Osteocyte (in vitro differentiated cells): ENCODE measurements at places on chromosomes 11 and 22. TPM values are rescaled to one million over a fixed set of nuclear protein-coding genes. Genes with fewer than 3 reads are reported as not detected.
A peak's percentile ranks its signal among the peaks of the same experiment; 100 is the strongest.

GRCh38 chr11:130546901-130547694, 98.7 kb downstream of the ADAMTS15 start:
- peaks cover 3% of the 10 kb centered on the region for H3K4me1 ChIP-seq
- H3K4me3 ChIP-seq: no peak overlapping the region
- DNase-seq: no peak

DNA sequence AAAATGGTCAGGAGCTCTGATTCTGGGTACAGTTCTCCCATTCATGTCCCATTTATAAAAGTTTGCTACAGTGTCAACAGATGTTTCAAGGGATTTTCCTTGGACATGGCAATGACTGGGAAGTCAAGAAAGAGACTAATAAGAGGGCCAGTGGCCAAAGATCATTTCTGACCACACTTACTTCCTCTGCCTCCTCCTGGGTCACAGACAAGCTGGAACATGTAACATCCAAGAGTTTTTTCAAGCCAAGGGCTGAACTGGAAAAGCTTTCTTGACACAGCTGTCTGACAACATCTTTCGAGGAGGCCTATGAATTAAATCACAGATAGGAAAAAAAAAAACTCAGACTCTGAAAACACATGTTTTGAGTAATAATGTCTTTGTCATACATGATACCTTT, 8.7 kb downstream of the COMMD9 start:
- DNase-seq: no peak
- H3K27me3 ChIP-seq: no peaks in the 10 kb centered on the region

DNA sequence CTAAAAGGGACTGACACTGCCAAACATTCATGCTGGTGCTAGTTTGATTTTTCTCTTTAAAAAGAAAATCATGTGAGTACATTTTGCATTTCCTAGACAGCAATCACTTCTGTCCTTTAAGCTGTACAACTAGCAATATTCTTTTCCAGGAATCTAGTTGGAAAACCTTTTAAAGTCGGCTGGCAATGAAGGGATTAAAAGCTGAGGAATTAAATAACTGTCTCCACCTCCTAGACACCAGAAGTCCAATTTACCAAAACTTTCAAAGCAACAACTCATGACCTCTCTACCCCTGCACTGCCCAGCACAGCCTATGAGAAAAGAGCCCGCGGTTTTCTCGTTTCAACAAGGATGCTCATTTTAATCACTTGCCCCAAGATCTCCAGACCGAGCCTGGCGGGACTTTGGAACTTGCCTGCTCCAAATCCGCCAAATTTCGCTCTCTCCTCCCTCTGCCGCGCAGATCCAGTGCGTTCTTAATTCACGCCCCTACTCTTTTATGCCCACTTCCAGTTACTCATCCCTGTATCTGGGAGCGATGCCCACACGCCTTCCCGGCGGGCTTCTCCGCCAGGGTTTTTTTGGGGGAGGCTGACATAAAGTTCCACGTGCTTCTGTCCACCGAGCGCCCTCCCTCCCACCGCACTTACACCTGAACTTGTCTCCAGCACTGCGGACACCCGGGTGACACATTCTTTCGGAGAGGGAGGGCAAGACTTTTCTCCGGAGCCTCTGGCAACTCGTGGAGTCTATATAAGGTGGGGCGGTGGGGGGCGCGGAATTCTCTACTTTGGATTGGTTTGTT, 2.5 kb downstream of the MPPED2 start:
- H3K27ac ChIP-seq: no peak overlapping the region
- H3K36me3 ChIP-seq: no peaks in the 10 kb centered on the region
- H3K4me3 ChIP-seq: no peak overlapping the region
- H3K4me1 ChIP-seq: peaks cover 12% of the 10 kb centered on the region

DNA sequence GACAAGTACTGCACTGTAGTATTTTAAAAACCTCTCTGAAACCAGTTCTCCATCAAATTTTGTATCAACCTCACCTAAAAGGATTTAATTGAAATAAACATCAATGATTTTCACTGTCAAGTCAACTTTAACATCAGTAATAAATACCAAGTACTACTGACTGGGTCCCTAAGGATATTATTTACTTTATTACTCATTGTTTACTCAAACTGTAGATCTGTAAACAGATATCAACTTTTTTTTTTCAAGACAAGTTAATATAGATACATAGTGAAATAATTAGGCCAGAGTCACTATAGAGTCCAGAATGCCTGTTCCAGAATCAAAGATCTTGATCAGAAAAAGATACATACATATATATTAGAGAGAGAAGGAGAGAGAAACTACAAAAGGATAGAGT, 1.6 kb downstream of the RNF141 start:
- peak overlapping the region; percentile 88 for H3K27ac ChIP-seq
- no peaks in the 10 kb centered on the region for H3K27me3 ChIP-seq
- no peak for DNase-seq
- H3K4me1 ChIP-seq: peaks cover 47% of the 10 kb centered on the region

- peaks cover 2% of the 10 kb centered on the region for H3K4me1 ChIP-seq
- peaks cover 54% of the 10 kb centered on the region for H3K27me3 ChIP-seq
- no peak overlapping the region for H3K4me3 ChIP-seq
- no peak overlapping the region for H3K27ac ChIP-seq
- no peak for DNase-seq
Measured at GRCh38 chr11:58927393-58928106, 11.7 kb upstream of the GLYATL1 start.

DNA sequence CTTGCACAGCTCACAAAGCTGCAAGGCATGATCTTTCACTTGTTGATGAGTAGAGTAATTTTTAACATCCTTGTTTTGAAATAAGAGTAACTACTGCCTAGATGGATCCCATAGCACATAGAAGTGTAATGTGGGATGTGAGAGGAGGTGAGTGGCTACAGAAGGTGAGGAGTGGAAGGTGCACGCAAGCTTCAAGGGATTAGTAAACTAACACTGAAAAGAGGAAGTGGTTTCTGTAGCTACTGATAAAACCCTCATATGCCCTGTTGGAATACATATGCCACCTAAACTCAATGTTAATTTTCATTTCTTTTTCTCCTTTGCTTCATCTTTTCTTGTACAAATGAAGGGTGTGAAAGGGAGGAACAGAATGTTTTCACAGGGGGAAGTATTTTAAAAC, 22.0 kb upstream of the CTSC start:
- H3K4me3 ChIP-seq: no peak overlapping the region
- no peaks in the 10 kb centered on the region for H3K36me3 ChIP-seq
- no peak overlapping the region for H3K27ac ChIP-seq
- DNase-seq: no peak
- H3K27me3 ChIP-seq: peaks cover 4% of the 10 kb centered on the region

DNA sequence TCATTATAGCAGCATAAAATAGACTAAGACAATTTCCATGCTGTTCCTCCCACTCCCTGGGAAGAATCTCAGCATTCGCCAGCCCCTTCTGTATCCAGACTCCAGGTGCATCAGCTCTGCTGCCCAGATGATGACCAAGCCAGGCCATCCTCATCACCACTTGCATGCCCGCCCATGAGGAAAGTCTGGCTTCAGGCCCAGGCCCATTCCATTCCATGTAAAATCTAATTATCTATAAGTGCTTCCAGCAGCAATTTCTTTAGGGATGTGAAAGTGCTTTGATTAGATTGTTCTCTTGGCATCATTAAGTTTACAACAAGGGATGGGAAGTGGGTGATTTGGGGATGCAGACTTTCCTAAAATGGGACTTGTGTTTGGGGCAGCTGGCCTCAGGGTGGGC, 100.3 kb downstream of the INSC start:
- no peaks in the 10 kb centered on the region for H3K36me3 ChIP-seq
- no peak for DNase-seq
- no peaks in the 10 kb centered on the region for H3K4me1 ChIP-seq
- H3K4me3 ChIP-seq: no peak overlapping the region
- no peak overlapping the region for H3K27ac ChIP-seq
- H3K27me3 ChIP-seq: peaks cover 2% of the 10 kb centered on the region

DNA sequence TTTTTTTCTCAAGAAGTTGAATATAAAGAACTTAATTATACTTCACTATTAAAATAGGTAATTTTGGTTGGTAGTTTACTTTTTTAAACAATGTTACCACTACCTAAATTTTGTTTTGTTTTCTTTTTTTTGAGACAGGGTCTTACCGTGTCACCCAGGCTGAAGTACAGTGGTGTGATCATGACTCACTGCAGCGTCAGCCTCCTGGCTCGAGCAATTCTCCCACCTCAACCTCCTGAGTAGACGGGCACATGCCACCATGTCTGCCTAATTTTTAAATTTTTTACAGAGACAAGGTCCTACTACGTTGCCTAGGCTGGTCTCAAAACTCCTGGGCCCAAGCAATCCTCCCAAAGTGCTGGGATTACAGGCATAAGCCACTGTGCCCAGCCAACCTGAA, 17.6 kb downstream of the SPCS2 start:
- H3K36me3 ChIP-seq: peaks cover 29% of the 10 kb centered on the region
- no peak for DNase-seq
- peaks cover 5% of the 10 kb centered on the region for H3K4me1 ChIP-seq
- H3K27ac ChIP-seq: no peak overlapping the region
- no peak overlapping the region for H3K4me3 ChIP-seq
- H3K27me3 ChIP-seq: no peaks in the 10 kb centered on the region

GRCh38 chr11:72762641-72763304, 10.6 kb upstream of the ARAP1 start:
- no peaks in the 10 kb centered on the region for H3K27me3 ChIP-seq
- no peak overlapping the region for H3K4me3 ChIP-seq
- peaks cover 23% of the 10 kb centered on the region for H3K4me1 ChIP-seq
- DNase-seq: no peak
- peaks cover 2% of the 10 kb centered on the region for H3K36me3 ChIP-seq

GRCh38 chr22:30235687-30236170, 10.8 kb downstream of the LIF start:
- H3K4me3 ChIP-seq: no peak overlapping the region
- peaks cover 60% of the 10 kb centered on the region for H3K4me1 ChIP-seq
- DNase-seq: peak; percentile 89
- H3K27ac ChIP-seq: peak overlapping the region; percentile 90
- no peaks in the 10 kb centered on the region for H3K27me3 ChIP-seq

The ART5 gene
- 0.38 and 0.57 TPM in 2 replicates for total RNA-seq

The ARHGAP42 gene
- total RNA-seq: 12.7 and 14.2 TPM in 2 replicates
